ENCODE measurements at places on chromosomes 12 and 14. TPM values are rescaled to one million over a fixed set of nuclear protein-coding genes. Genes with fewer than 3 reads are reported as not detected.

Gene PTGER2
- 24.7 TPM for total RNA-seq

GRCh38 chr14:79721399-79722084, 489.8 kb downstream of the DIO2 start:
- H3K27ac ChIP-seq = no peak overlapping the region
- no peaks in the 10 kb centered on the region for H3K4me1 ChIP-seq
- H3K4me3 ChIP-seq = no peak overlapping the region
- no peaks in the 10 kb centered on the region for H3K36me3 ChIP-seq

Gene KRT4
- under 0.01 TPM for total RNA-seq

Gene CIDEB
- under 0.01 TPM for total RNA-seq

Gene TMEM30B
- total RNA-seq = under 0.01 TPM

- H3K27ac ChIP-seq = no peak overlapping the region
- H3K36me3 ChIP-seq = no peaks in the 10 kb centered on the region
- no peak overlapping the region for H3K4me3 ChIP-seq
- H3K4me1 ChIP-seq = no peaks in the 10 kb centered on the region
Observed at GRCh38 chr12:39626033-39626814, 6.6 kb upstream of the ABCD2 start.

Gene TMTC1
- 31.9 TPM for total RNA-seq

DNA sequence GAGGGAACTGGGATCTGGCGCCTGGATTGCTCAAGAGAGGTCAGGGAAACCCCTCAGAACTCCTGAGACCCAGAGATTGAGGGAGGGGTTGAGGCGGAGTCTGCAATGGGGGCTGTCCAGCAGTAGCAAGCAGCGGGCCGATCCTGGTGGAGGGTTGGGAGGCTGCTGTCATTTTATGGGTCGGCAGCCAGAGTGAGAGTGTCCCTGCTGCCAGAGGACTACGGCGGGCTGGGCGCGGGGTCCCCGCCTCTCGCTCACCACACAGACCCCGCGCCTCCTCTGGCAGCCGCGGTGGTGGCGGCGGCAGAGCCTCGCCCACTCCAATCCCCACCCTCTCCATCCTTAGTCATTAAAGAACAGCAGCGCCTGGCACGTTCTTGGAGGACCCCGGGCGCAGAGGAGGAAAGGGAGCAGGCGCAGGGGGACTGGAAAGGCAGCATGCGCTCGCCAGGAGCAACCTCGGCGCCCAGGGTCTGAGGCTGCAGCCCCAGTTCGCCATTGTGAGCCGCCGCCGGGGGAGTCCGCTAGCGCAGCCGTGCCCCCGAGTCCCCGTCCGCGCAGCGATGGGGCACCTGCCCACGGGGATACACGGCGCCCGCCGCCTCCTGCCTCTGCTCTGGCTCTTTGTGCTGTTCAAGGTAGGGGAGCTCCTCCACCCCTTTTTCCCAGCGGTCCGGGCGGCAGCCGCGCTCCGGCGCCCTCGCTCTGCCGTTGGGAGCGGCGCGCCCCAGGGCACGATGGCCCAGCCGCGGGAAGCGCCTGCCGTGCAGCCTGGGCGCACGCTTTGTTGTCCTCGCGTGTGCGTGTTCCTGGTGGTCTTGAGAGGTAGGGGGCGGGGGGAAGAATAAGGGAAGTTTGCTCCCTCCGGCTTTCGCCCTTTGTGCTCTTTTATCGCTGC, at the start of gene PTPRO:
TSS of gene PTPRO (plus strand) at position 345 of the 898 bp plus-strand sequence.
- no peaks in the 10 kb centered on the region for H3K4me1 ChIP-seq
- DNase-seq = no peak
- H3K27me3 ChIP-seq = peaks cover 12% of the 10 kb centered on the region
- no peaks in the 10 kb centered on the region for H3K36me3 ChIP-seq

- H3K4me1 ChIP-seq = peaks cover 2% of the 10 kb centered on the region
- H3K27ac ChIP-seq = no peak overlapping the region
- no peaks in the 10 kb centered on the region for H3K27me3 ChIP-seq
- DNase-seq = no peak
- H3K4me3 ChIP-seq = no peak overlapping the region
- H3K36me3 ChIP-seq = no peaks in the 10 kb centered on the region
Observed at GRCh38 chr12:98456041-98456440, 59.3 kb upstream of the TMPO start.

DNA sequence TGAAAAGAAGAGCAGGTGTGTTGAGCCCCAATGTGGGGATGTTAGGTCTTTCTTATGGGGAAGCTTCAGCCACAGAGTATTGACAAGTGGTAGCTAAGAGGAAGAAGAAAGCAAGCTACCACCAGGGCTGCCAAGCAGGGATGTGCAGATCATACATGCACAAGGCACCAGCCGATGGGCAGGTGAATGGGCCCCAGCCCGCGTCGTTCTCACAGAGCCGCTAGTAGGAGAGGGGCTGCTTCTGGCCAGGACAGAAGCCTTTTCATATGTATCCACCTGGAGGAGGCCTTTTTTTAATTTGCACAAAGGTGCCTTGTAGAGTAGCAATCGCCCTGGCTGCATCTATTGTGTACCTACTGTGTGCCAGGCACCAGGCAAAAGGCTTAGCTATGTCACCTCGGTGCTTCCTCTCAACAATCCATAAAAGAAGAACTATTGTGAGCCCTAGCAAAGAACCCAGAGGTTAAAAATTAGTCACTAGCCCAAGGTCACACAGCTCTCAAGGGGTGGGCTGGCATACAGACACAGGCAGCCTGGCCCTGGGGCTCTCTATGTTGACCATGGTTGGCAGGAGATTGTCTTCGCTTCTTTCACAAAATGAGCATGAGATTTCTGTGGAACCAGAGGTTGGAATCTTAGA, 8.2 kb downstream of the NUAK1 start:
- no peak overlapping the region for H3K27ac ChIP-seq
- H3K36me3 ChIP-seq = no peaks in the 10 kb centered on the region

- H3K4me3 ChIP-seq = no peak overlapping the region
- peaks cover 22% of the 10 kb centered on the region for H3K27me3 ChIP-seq
- no peaks in the 10 kb centered on the region for H3K36me3 ChIP-seq
Observed at GRCh38 chr12:104454997-104455396, 1.8 kb upstream of the CHST11 start.

Gene RARG
- 7.9 TPM for total RNA-seq

DNA sequence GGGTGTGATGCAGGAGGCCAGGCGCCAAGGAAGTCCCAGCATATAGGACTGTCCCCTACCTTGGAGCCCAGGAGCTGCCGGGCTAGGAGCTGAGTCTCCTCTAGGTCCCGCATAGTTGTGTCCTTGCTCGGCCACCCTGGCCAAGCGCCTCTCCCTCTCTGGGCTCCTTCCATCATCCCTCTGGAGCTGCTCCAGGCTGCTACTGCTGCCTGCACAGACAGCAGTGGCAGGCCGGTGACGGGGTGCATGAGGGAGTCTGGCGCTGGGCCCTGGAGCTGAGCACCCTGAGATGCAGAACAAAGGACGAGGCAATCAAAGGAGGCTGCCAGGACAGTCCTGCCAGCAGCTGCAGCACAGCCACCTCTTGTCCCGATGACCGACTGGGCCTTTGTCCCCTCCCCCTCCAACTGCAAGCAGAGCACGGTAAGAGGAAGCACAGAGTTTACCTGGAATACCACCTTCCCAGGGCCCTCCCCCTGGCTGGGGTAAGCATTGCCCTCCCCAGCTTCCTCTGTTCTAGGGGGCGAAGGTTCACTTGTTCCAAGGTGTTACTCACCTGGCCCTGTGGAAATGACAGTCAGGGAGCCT, 10.4 kb downstream of the DTX1 start:
- H3K36me3 ChIP-seq = no peaks in the 10 kb centered on the region
- H3K4me3 ChIP-seq = no peak overlapping the region
- no peak for DNase-seq
- H3K27me3 ChIP-seq = peaks cover 6% of the 10 kb centered on the region
- H3K27ac ChIP-seq = no peak overlapping the region

DNA sequence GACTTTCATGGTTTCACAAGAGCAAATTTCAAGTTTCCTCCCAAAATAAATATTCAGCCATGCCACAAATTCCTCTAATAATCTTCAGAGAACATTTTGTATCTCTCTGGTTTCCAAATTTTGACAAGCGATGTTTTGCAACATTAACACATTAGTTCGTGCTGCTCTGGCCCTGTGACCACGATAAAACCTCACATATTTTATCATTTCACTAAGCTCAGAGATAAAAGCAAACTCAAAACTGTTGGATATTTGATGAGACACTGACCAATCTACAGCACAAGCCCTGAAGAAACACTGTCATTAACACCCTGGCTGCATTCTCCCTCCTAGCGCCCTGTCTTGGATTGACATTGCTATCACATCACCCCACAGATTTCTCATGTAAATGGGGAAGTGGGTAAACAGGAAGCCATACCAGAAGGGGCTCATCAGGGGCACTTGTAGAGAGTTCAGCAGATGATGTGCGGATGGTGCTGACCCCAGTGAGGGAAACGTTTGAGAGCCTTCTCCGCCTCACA, 264.3 kb downstream of the PRKD1 start:
- DNase-seq = no peak
- H3K27me3 ChIP-seq = no peaks in the 10 kb centered on the region
- no peak overlapping the region for H3K27ac ChIP-seq
- H3K4me1 ChIP-seq = peaks cover 3% of the 10 kb centered on the region
- H3K36me3 ChIP-seq = peaks cover 3% of the 10 kb centered on the region
- no peak overlapping the region for H3K4me3 ChIP-seq

DNA sequence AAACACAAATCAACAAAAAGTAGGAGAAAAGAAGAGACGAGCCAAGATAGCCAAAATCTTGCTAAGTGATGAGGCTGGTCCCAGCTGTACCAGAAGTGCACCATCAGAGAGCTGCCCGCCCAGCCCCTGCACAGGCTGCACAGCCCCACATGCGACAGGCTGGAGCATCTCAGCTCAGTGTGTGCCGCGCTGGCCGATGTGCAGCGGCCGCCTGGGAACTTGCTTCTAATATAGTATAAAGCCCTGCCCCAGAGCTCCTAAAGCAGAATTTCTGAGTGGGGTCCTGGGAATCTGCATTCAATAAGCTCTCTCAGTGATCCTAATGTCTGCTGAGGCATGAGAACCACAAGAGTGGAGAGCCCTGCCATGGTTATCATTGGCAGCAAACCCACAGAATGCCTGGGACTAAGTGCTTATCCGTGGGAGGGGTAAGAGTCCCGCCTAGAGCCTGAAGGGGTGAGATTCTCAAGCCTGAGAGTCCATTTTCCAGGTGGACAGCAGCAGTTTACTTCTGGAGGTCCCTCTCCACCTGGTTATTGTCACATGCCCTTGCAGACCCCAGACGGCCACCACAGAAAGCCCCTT, 171.6 kb downstream of the DPF3 start:
- no peak for DNase-seq
- H3K36me3 ChIP-seq = peaks cover 2% of the 10 kb centered on the region
- H3K4me3 ChIP-seq = no peak overlapping the region
- no peaks in the 10 kb centered on the region for H3K27me3 ChIP-seq
- H3K4me1 ChIP-seq = peaks cover 21% of the 10 kb centered on the region

GRCh38 chr14:71597955-71598660, 334.1 kb upstream of the RGS6 start:
- no peak for DNase-seq
- peaks cover 3% of the 10 kb centered on the region for H3K36me3 ChIP-seq
- peaks cover 3% of the 10 kb centered on the region for H3K4me1 ChIP-seq
- H3K4me3 ChIP-seq = no peak overlapping the region

GRCh38 chr12:27026257-27026656, 3.9 kb downstream of the MED21 start:
- H3K27ac ChIP-seq = no peak overlapping the region
- peaks cover 12% of the 10 kb centered on the region for H3K36me3 ChIP-seq
- 0 out of 2 replicates have a peak, but pooled peaks cover 2% of the 10 kb centered on the region for H3K4me1 ChIP-seq
- H3K27me3 ChIP-seq = no peaks in the 10 kb centered on the region
- DNase-seq = no peak

Gene HOXC9
- total RNA-seq = not detected

DNA sequence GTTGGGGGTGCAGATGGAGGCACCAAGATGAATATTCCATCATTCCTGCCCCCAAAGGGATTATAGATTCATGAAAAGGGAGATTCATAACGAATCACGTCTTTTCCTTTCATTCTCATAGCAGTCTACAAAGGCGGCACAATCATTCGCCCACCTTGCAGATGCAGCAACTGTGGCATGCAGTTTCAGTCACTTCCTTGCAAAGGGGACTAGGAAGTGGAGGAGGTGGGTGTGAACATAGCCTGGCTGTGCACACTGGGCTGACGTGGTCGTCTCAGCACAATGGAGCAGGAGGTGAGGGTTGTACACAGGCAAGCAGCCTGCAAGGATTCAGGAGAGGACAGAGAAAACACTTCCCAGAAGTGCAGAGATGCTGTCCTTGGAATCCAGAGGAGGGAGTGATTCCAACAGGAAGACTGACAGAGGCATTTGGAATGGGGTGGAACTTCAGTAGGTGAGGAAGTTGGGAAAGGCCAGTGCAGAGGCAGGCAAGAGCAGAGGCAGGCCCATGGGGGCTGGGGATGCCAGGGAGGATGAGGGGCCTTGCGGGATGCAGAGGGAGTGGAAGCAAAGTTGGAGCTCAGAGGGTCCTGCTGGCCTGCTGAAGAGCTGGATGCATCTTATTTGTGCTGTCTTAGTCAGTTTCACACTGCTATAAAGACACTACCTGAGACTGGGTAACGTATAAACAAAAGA, 21.9 kb upstream of the PPP2R5C start:
- no peak overlapping the region for H3K4me3 ChIP-seq
- H3K27ac ChIP-seq = no peak overlapping the region
- peaks cover 26% of the 10 kb centered on the region for H3K27me3 ChIP-seq
- no peaks in the 10 kb centered on the region for H3K4me1 ChIP-seq

DNA sequence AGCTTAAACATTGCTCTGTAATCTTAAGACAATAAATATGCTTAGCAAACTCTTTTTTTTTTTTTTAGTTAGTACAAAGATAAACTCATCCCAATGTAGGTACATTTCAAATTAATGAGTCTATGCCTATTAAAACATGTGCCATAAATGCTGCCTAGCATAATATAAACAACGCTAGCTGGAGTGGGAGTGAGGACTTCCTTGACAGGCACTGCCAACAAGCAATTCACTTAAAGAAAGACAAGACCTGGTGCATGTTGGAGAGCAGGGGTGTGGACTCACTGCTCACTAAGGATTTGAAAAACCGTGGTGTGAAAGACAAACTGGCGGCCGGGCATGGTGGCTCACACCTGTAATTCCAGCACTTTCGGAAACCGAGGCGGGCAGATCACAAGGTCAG, 187.2 kb upstream of the RGS6 start:
- H3K36me3 ChIP-seq = peaks cover 3% of the 10 kb centered on the region
- H3K27me3 ChIP-seq = no peaks in the 10 kb centered on the region
- no peaks in the 10 kb centered on the region for H3K4me1 ChIP-seq
- no peak overlapping the region for H3K4me3 ChIP-seq
- H3K27ac ChIP-seq = no peak overlapping the region

Gene TMEM260
- total RNA-seq = 13.3 TPM

GRCh38 chr12:19251481-19252132, 122.1 kb downstream of the PLEKHA5 start:
- H3K36me3 ChIP-seq = no peaks in the 10 kb centered on the region
- H3K27ac ChIP-seq = no peak overlapping the region
- no peak for DNase-seq
- H3K4me1 ChIP-seq = peaks cover 3% of the 10 kb centered on the region
- H3K4me3 ChIP-seq = no peak overlapping the region

DNA sequence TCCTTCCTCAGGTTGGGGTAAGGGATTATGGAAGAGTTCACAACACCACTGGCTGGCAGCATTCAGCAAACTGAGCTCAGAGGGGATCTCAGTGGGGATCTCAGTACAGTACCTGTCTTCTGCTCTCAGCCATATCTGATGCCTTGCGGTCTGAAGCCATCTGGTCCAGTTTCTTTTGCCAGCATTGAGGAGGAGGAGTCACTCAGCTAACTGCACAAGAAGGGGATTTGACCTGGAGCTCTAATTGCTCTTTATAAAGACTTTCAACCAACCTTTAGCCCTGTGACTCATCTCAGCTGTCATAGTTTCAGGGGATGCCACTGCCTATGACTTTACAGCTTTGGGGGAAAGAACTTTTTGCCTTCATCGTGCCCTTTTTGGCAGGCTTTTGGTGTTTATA, 44.9 kb downstream of the JKAMP start:
- H3K27ac ChIP-seq = no peak overlapping the region
- peaks cover 3% of the 10 kb centered on the region for H3K4me1 ChIP-seq
- peaks cover 3% of the 10 kb centered on the region for H3K27me3 ChIP-seq
- no peaks in the 10 kb centered on the region for H3K36me3 ChIP-seq

Data from IMR-90 (cell line).